ENCODE measurements at places on chromosomes 7 and 10. TPM values are rescaled to one million over a fixed set of nuclear protein-coding genes. Genes with fewer than 3 reads are reported as not detected.

GRCh38 chr10:112243713-112244112 lies 39.5 kb upstream of the TECTB start:
- H3K4me1 ChIP-seq, result no peaks in the 10 kb centered on the region
- no peak overlapping the region for H3K4me3 ChIP-seq
- no peak for DNase-seq
- no peaks in the 10 kb centered on the region for H3K36me3 ChIP-seq
- H3K27me3 ChIP-seq, result no peaks in the 10 kb centered on the region
- H3K27ac ChIP-seq, result no peak overlapping the region

PARP12 gene
- total RNA-seq, result 42.2 TPM

MRPS33 gene
- total RNA-seq, result 5.9 TPM

DNA sequence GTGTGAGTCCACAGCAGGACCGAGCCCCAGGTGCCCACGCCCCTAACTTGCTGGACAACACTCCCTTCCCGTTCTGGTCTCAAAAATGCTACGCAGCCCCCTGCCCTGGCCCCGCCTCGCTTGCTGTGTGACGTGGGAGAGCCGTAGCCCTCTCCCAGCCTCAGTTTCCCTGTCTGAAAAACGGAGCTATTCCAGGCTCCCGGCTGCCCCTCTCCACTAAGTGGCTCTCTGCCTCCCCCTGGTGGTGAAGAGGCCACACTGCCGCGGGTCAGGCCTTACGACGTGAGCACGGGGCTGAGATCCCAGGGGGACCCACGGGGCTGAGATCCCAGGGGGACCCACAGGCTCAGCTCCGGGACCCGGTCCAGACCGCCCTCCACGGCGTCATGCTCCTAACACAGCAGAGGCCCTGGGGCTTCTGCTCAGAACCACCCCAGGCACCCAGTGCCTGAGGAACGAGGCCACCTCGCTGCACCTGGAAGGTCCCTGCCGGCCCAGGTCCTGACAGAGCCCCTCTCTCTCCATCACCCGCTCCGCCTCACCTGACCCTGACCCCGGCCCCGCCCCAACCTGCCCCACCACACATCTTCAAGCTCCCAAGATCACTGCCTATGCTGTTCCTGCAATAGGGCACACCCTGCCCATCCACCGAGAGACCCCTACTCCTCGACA lies 26.7 kb downstream of the MICALL2 start:
- H3K27me3 ChIP-seq, result no peaks in the 10 kb centered on the region
- H3K4me3 ChIP-seq, result no peak overlapping the region
- H3K4me1 ChIP-seq, result peaks cover 12% of the 10 kb centered on the region
- H3K27ac ChIP-seq, result no peak overlapping the region
- DNase-seq, result no peak
- H3K36me3 ChIP-seq, result no peaks in the 10 kb centered on the region

DNA sequence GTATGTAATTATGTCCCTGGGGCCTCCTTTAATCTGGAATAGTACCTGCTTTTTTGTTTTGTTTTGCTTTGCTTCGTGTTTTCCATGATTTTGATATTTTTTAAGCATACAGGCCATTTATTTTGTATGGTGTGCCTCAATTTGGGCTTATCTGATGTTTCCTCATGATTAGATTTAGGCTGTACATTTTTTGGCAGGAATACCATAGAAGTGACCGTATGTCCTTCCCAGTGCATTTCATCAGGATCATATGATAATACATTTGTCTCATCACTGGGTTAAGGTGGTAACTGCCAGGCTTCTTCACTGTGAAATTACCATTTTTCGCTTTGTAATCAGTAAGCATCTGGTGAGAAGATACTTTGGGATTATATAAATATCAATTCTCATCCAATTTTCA lies 117.8 kb upstream of the SAMD8 start:
- H3K4me3 ChIP-seq, result no peak overlapping the region
- no peak overlapping the region for H3K27ac ChIP-seq
- no peak for DNase-seq
- no peaks in the 10 kb centered on the region for H3K27me3 ChIP-seq
- H3K4me1 ChIP-seq, result peaks cover 8% of the 10 kb centered on the region
- no peaks in the 10 kb centered on the region for H3K36me3 ChIP-seq

HGF gene
- total RNA-seq, result 15.0 TPM

ATP6V0A4 gene
- total RNA-seq, result 1.2 TPM

DNA sequence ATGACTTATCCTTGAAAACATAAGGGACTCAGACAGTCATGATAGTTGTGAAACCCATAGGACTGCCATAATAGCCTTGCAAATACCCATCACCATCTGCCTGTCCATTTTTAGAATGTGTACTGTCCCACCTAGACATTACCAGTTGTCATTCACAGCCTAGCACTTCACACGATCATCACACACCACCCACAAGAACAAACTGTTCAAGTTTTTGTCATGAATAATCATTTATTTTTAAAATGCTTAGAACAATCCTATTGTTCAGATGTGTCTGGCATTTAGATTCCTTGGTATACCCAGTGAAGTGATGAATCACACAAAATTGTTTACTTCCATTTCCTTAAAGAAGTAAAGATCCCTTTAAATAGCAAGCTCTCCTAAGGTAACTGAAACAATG lies 46.6 kb downstream of the CCDC3 start:
- peaks cover 4% of the 10 kb centered on the region for H3K4me1 ChIP-seq
- H3K4me3 ChIP-seq, result no peak overlapping the region
- H3K27ac ChIP-seq, result no peak overlapping the region
- DNase-seq, result no peak

FUOM gene
- total RNA-seq, result 54.0 TPM

ITGB8 gene
- 62.6 TPM for total RNA-seq

ACSL5 gene
- 8.3 TPM for total RNA-seq

DNA sequence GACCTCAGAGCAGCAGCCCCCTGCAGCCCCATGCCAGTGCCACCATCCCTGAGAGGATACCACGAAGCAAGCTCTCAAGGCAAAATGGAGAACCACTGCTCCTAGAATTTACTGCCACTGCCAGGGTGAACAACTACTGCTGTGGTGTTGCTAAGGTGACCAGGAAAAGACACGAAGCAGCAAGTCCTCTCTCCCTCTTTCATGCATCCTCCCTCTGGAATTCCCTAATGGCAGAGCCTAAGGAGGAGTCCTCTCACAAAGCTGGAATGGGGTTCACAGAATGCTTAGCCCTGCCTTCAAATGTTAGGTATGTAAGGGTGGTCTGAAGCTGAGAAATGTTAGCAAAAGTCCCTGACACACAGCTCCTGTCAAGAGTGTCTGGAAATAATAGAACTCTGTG lies 35.8 kb upstream of the NPSR1 start:
- no peaks in the 10 kb centered on the region for H3K27me3 ChIP-seq
- no peak overlapping the region for H3K27ac ChIP-seq

LRRC18 gene
- total RNA-seq, result not detected

GRCh38 chr7:27513885-27514284 lies 148.8 kb downstream of the HIBADH start:
- H3K4me3 ChIP-seq, result no peak overlapping the region
- no peak for DNase-seq
- H3K4me1 ChIP-seq, result peaks cover 2% of the 10 kb centered on the region
- no peaks in the 10 kb centered on the region for H3K27me3 ChIP-seq

DNA sequence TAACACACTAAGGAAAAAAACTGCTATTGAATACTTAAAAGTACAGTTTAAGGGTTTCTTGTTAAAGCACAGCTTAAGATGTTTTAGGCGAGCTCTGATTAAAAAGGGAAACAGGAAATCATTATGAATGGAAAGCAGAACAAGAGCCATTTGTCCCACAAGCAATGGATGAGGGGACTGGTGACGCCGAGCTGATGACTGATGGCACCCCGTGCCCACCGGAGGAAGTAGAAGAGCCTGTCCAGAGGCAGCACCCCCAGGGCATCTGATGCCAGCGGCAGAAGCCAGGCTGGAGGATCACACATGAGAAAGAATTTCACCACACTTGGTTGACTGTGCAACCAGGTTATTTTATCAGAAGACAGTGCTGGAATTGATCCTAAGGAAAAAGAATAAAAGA lies 15.0 kb upstream of the INSIG1 start:
- no peak overlapping the region for H3K27ac ChIP-seq
- no peak for DNase-seq
- no peak overlapping the region for H3K4me3 ChIP-seq
- H3K27me3 ChIP-seq, result no peaks in the 10 kb centered on the region
- H3K4me1 ChIP-seq, result no peaks in the 10 kb centered on the region

GNAI1 gene
- 50.6 TPM for total RNA-seq

- H3K4me1 ChIP-seq, result peaks cover 27% of the 10 kb centered on the region
- H3K4me3 ChIP-seq, result no peak overlapping the region
- H3K36me3 ChIP-seq, result no peaks in the 10 kb centered on the region
- DNase-seq, result no peak
Observed at GRCh38 chr10:5497948-5498730, 1.2 kb downstream of the CALML5 start.

GRCh38 chr10:67297637-67298181 lies 371.9 kb downstream of the LRRTM3 start:
- H3K4me1 ChIP-seq, result no peaks in the 10 kb centered on the region
- no peaks in the 10 kb centered on the region for H3K36me3 ChIP-seq

GRCh38 chr10:9634466-9634865 lies 1383.2 kb upstream of the CELF2 start:
- no peak overlapping the region for H3K27ac ChIP-seq
- no peaks in the 10 kb centered on the region for H3K27me3 ChIP-seq
- no peak overlapping the region for H3K4me3 ChIP-seq
- no peaks in the 10 kb centered on the region for H3K36me3 ChIP-seq

- H3K36me3 ChIP-seq, result no peaks in the 10 kb centered on the region
- no peaks in the 10 kb centered on the region for H3K27me3 ChIP-seq
- no peak overlapping the region for H3K27ac ChIP-seq
- peaks cover 34% of the 10 kb centered on the region for H3K4me1 ChIP-seq
- DNase-seq, result no peak
- no peak overlapping the region for H3K4me3 ChIP-seq
Observed at GRCh38 chr7:112421666-112422486, 28.4 kb upstream of the IFRD1 start.

KLHDC10 gene
- 13.5 TPM for total RNA-seq

MKX gene
- 2.2 TPM for total RNA-seq

GRCh38 chr7:140656548-140657515 lies 15.9 kb upstream of the ADCK2 start:
- no peaks in the 10 kb centered on the region for H3K36me3 ChIP-seq
- no peak for DNase-seq
- no peak overlapping the region for H3K27ac ChIP-seq
- H3K4me1 ChIP-seq, result peaks cover 18% of the 10 kb centered on the region
- H3K27me3 ChIP-seq, result no peaks in the 10 kb centered on the region

GRCh38 chr10:13091801-13092200 lies 8.2 kb upstream of the OPTN start:
- no peaks in the 10 kb centered on the region for H3K36me3 ChIP-seq
- no peak for DNase-seq
- H3K27ac ChIP-seq, result no peak overlapping the region
- H3K4me1 ChIP-seq, result peaks cover 7% of the 10 kb centered on the region
- H3K27me3 ChIP-seq, result no peaks in the 10 kb centered on the region
- H3K4me3 ChIP-seq, result no peak overlapping the region

DNA sequence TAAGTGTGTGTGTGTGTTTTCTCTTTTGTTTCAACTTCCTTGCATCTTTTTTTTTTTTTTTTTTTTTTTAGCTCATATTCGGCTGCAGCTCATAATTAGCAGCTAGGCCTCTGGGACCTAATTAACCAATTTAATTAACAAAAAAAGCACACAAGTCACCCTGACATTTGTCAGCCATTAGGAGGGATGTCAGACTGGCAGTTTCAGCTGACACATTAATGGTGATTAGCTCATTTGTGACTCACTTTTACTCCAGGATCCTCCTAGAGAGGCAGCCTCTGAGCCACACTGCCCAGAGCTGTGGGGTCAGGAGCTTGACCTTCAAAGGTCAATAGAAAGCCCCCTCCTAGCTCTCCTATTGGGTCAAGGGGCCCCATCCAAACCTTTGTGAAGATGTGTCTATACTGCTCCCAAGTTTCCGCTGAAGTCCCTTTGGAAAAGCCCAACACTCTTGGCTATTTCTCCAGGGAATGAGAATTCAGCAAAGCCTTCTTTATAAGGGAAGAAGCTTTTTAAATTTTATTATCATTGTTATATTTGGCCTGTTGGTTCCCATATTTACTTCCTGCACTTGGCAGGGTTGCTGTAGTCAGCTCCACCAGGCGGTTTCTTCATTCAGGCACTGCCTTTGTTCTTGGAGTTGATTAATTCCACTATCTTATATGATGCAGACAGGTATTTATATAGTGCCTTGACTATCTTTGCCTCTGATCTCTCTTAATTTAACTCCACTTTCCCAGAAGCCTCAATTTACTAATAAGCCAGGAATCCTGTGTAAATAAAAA lies 109.5 kb upstream of the HABP2 start:
- peak; percentile 22 for DNase-seq
- H3K4me1 ChIP-seq, result no peaks in the 10 kb centered on the region
- H3K4me3 ChIP-seq, result no peak overlapping the region
- no peaks in the 10 kb centered on the region for H3K36me3 ChIP-seq
- H3K27ac ChIP-seq, result no peak overlapping the region

DNA sequence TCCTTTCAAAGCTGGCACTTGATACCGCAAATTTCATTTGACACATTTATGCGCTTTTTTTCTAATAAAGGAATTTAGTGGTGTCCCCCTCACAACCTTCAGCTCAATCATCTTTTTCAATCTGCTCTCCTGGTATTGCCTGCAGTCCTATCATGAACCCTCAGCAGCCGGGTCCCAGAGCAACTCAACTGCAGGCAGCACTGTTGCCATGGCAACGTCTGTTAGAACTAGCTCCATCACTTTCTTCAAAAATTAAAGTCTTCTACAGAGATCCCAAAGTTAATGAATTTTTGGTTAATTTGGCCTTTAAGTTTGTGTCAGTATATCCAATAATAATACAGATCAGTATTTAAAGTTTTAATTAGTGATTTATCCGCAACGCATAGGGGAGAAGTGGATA lies 136.1 kb upstream of the TARP start:
- no peak overlapping the region for H3K27ac ChIP-seq
- no peak overlapping the region for H3K4me3 ChIP-seq
- no peaks in the 10 kb centered on the region for H3K4me1 ChIP-seq
- H3K36me3 ChIP-seq, result no peaks in the 10 kb centered on the region
- H3K27me3 ChIP-seq, result no peaks in the 10 kb centered on the region

- no peaks in the 10 kb centered on the region for H3K36me3 ChIP-seq
- H3K4me1 ChIP-seq, result no peaks in the 10 kb centered on the region
- no peak overlapping the region for H3K4me3 ChIP-seq
- no peak overlapping the region for H3K27ac ChIP-seq
- no peak for DNase-seq
Observed at GRCh38 chr7:15751191-15751701, 64.8 kb upstream of the MEOX2 start.

CALN1 gene
- 6.9 TPM for total RNA-seq

- no peaks in the 10 kb centered on the region for H3K36me3 ChIP-seq
- H3K27ac ChIP-seq, result no peak overlapping the region
- H3K4me1 ChIP-seq, result no peaks in the 10 kb centered on the region
- no peaks in the 10 kb centered on the region for H3K27me3 ChIP-seq
Observed at GRCh38 chr7:150931199-150931869, 46.8 kb downstream of the KCNH2 start.

- no peaks in the 10 kb centered on the region for H3K36me3 ChIP-seq
- H3K27me3 ChIP-seq, result no peaks in the 10 kb centered on the region
- H3K4me1 ChIP-seq, result peaks cover 18% of the 10 kb centered on the region
- H3K27ac ChIP-seq, result peak overlapping the region; percentile 88
- no peak for DNase-seq
- H3K4me3 ChIP-seq, result peak overlapping the region; percentile 78
Observed at GRCh38 chr7:112790586-112791003, 402 bp upstream of the TMEM168 start.

PILRB gene
- total RNA-seq, result 56.0 TPM

GBX1 gene
- not detected for total RNA-seq

- H3K27ac ChIP-seq, result peak overlapping the region; percentile 13
- peaks cover 31% of the 10 kb centered on the region for H3K4me1 ChIP-seq
- no peak for DNase-seq
- H3K36me3 ChIP-seq, result no peaks in the 10 kb centered on the region
Observed at GRCh38 chr7:116315803-116316202, 105.5 kb downstream of the TES start.

NFKB2 gene
- total RNA-seq, result 26.8 TPM

CYP3A5 gene
- 80.3 TPM for total RNA-seq

TUBAL3 gene
- not detected for total RNA-seq
